ENCODE measurements at places on chromosomes 12 and 14.

- no peak for DNase-seq
These were observed 34.1 kb downstream of the SLCO1A2 start for GRCh38 chr12:21300632-21301031.

DNA sequence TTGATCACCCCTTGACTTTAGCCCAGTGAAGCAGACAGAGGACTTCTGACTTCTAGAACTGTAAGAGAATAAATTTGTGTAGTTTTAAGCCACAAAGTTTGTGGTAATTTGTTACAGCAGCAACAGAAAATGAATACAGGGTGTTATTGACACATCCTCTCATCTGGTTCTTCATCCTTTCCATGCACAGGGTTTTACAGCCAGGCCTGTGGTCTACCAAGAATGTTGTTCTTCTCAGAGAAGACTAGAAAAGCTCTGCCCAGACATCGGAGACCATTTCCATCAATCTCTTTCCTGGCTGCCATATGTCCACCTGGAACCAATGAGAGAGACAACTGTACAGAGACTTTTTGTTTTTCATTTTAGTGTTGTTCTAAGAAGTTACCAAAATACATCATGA is 308.2 kb upstream of the AMIGO2 start:
- no peak for DNase-seq

GRCh38 chr12:31867292-31867691 is 91.9 kb upstream of the RESF1 start:
- DNase-seq: no peak

- peak; percentile 72 for DNase-seq
These were observed 24.4 kb upstream of the CRACR2A start for GRCh38 chr12:3777206-3777809.

All from lung microvascular endothelial cell (primary cell).